Lung microvascular endothelial cell (primary cell): ENCODE measurements at places on chromosomes 11 and 22. TPM values are rescaled to one million over a fixed set of nuclear protein-coding genes. Genes with fewer than 3 reads are reported as not detected.

DNA sequence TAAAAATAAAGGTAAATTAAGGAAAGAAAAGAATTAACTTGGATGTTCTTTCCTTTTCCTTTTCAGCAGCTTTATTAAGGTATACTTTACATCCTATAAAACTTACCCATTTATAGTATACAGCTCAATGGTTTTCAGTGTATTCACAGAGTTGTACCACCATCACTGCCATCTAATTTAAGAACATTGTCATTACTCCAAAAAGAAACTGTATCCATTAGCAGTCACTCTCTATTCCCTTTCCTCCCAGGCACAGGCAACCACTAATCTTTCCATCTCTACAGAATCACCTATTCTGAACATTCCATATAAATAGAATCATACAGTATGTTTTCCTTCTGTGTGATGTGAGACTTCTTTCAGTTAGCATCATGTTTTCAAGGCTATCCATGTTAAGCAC lies 38.9 kb upstream of the TNRC6B start:
- no peak for DNase-seq

GRCh38 chr11:28366549-28367346 lies 258.6 kb downstream of the METTL15 start:
- no peak for DNase-seq

DNA sequence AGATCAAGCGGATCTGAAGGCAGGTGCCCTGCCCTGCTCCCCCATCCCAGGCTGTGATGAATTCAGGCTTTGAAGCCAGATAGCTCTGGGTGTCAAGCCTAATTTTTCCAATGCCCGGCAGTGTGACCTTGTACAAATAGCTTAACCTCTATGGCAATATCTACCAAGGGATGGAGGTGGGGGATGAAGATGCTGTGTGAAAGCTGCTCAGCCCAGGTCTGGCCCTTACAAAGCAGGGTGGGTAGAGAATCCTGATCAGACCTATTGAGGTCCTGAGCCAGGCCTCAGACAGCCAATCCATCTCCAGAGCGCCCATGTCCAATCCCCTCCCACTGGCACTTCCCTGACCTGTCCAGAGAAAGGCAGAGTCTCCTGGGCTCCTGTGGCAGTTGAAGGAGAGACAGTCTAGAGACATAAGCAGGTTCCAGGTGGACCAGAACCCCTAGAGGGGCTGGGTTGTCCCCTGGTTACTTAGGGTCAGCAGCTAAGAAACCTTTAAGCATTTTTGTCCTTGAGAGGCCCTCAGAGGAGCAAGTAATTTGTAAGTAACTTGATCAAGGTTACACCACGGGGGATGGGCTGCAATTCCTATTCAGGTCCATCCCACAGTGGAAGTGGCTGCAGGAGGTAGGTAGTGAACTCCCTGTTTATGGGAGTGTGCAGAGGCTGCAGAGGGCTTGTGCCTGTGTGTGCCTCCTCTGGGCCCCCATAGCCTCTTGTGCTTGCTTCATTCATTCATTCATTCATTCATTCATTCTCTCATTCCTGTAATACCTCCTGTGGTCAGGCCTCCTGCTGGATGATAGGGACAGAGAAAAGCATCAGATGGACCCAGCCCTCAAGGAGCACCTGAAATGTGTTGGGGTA lies 10.4 kb downstream of the P2RY2 start:
- no peak for DNase-seq

DNA sequence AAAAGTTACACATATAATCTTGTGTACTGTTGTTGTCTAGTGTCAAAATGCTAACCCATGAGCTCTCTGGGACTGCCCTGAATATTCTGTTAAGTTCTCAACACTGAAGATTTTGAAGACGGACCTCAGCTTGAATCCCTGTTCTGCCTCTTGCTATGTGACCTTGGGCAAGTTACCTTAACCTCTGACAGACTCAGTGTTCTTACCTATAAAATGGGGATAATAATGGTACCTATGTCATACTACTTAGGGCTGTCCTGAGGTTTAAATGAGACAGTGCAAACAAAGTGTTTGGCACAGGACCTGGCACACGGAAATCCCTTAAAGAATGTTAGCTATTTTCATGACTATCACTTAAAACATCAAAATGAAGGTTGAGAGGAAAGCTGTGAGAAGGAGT lies 11.3 kb downstream of the TMEM218 start:
- no peak for DNase-seq

Gene NUMA1
- 103 and 107 TPM in 2 replicates for total RNA-seq
